ENCODE measurements at places on chromosomes 2 and 18. TPM values are rescaled to one million over a fixed set of nuclear protein-coding genes. Genes with fewer than 3 reads are reported as not detected.

DNA sequence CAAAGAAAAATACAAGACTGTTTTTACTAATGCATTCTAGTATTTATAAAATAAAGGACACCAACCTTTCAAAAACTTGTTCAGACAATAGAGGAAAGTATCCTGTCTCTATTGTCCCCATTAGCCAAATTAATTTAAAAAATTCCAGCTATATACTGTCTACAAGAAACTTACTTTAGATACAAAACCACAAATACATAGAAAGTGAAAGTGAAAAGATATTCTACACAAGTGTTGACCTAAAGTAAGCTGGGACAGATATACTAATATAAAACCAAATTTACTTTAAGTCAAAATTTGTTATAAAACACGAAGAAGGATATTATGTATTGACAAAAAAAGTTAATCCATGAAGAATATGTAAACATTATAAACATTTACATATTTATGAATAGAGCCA lies 893.3 kb upstream of the TMEFF2 start:
- no peaks in the 10 kb centered on the region for H3K36me3 ChIP-seq
- no peaks in the 10 kb centered on the region for H3K27me3 ChIP-seq
- H3K4me3 ChIP-seq, result no peak overlapping the region
- no peak for DNase-seq
- no peaks in the 10 kb centered on the region for H3K4me1 ChIP-seq

- no peaks in the 10 kb centered on the region for H3K27me3 ChIP-seq
- no peak overlapping the region for H3K27ac ChIP-seq
- H3K36me3 ChIP-seq, result no peaks in the 10 kb centered on the region
- no peak for DNase-seq
- no peak overlapping the region for H3K4me3 ChIP-seq
- H3K4me1 ChIP-seq, result no peaks in the 10 kb centered on the region
Observed at GRCh38 chr2:147500819-147501395, 343.9 kb upstream of the ACVR2A start.

The SERPINB7 gene
- total RNA-seq, result not detected

GRCh38 chr2:172974762-172975161 lies 100.9 kb upstream of the MAP3K20 start:
- H3K4me1 ChIP-seq, result no peaks in the 10 kb centered on the region
- DNase-seq, result no peak
- no peaks in the 10 kb centered on the region for H3K36me3 ChIP-seq
- no peak overlapping the region for H3K4me3 ChIP-seq
- H3K27ac ChIP-seq, result no peak overlapping the region

DNA sequence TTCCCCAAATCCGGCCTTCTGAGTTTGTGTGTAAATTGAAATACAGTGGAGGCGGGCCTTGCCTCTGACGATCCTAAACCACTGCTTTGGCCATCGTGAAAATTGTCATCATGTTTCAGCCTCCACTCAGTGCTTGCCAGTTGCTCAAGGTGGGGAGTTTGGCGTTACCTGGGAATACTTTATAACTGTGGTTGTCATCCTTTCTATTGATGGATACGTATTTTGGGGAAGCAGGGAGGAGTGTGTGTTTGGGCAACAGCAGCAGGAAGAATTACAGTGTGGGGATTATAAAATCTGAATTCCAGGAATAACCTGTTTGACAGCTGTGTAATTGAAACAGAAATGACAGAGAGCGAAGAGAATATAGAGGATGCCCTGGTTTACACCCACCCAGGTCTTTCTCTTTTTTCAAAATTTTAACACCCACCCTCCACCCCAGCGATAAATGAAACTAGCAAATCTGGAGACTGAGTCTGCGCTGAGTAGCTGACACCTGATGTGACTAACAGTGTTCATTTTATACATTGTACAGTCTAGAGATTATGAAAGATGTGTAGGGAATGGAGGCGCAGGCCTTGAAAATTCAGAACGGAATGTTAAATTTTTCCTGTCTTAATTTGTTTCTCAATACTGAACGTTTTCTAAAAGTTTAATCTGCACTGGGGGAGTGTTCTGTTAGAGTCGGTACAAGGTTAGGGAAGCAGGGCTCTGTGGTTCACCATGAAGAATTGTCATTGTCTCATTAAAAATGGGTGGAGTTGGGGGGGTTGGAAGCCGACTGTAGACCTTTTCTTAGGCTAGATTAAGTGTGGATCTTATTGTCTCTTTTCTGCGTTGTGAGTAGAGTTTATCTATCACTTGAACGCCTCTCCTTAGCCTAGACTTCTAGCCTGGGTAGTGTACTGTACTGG lies 1.6 kb downstream of the MAP4K4 start:
- H3K4me3 ChIP-seq, result peak overlapping the region; percentile 59
- DNase-seq, result no peak
- peak overlapping the region; percentile 79 for H3K27ac ChIP-seq
- H3K27me3 ChIP-seq, result no peaks in the 10 kb centered on the region
- no peaks in the 10 kb centered on the region for H3K4me1 ChIP-seq

DNA sequence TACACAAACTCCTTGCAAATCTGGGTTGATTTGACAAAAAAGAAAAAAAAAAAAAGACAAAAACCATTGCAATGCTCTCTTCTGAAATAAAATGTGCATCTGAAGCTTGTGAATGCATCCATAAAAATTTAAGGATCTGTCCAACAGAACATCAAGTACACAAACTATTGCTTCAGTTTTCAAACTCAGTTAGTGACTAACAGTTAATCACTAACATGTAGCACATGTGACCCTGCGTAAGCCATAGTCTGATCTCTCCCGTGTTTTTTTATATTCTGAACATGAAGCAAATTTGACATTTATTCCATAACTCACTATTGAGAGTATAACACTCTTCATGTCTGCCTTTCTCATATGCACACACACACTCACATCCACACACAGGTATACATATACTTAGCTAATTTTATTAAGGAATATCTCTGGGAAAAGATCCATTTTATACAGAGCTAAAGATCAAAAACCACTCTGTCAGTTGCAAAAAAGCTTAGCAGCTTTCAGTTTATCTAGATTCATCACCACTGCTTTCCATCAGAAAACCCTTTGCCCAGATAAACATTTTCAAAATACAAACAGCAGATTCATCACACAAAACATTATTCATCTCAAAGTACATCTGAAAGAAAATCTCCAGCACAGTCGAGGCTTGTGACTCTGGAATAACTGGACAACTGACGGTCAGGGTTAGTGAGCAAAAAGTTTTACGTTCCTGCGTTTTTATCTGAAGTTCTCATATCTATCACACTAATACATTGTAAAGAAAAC lies 1000.4 kb upstream of the ACVR2A start:
- no peak overlapping the region for H3K27ac ChIP-seq
- H3K27me3 ChIP-seq, result no peaks in the 10 kb centered on the region
- no peak overlapping the region for H3K4me3 ChIP-seq
- H3K4me1 ChIP-seq, result no peaks in the 10 kb centered on the region
- no peak for DNase-seq
- no peaks in the 10 kb centered on the region for H3K36me3 ChIP-seq

DNA sequence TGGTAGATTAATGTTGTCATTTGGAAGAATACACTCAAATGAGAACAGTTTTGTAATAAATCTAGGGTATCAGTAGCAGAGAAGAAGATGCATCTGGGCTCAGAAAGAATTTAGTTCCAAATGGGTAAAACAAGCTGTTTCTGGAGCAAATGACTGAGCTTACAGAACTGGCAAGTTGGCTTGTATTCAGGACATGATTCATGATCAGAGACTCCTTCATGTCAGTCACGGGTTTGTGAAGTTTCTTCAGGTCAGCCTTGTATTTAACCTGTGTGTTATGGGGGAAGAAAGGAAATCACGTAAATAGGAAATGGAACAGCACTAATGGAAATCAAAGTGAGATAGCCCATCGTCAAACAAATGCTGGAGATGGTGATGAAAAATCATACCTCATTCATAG lies 109.1 kb downstream of the RIF1 start:
- H3K4me1 ChIP-seq, result no peaks in the 10 kb centered on the region
- peaks cover 22% of the 10 kb centered on the region for H3K36me3 ChIP-seq
- H3K27me3 ChIP-seq, result no peaks in the 10 kb centered on the region
- H3K4me3 ChIP-seq, result no peak overlapping the region
- no peak overlapping the region for H3K27ac ChIP-seq

- H3K27me3 ChIP-seq, result no peaks in the 10 kb centered on the region
- no peak for DNase-seq
- no peaks in the 10 kb centered on the region for H3K4me1 ChIP-seq
- H3K36me3 ChIP-seq, result no peaks in the 10 kb centered on the region
- H3K27ac ChIP-seq, result no peak overlapping the region
Observed at GRCh38 chr2:235774153-235774870, 280.5 kb downstream of the AGAP1 start.

- no peaks in the 10 kb centered on the region for H3K4me1 ChIP-seq
- no peak overlapping the region for H3K27ac ChIP-seq
- H3K36me3 ChIP-seq, result no peaks in the 10 kb centered on the region
- H3K27me3 ChIP-seq, result no peaks in the 10 kb centered on the region
- no peak overlapping the region for H3K4me3 ChIP-seq
Observed at GRCh38 chr2:168155046-168155445, 92.3 kb downstream of the STK39 start.

DNA sequence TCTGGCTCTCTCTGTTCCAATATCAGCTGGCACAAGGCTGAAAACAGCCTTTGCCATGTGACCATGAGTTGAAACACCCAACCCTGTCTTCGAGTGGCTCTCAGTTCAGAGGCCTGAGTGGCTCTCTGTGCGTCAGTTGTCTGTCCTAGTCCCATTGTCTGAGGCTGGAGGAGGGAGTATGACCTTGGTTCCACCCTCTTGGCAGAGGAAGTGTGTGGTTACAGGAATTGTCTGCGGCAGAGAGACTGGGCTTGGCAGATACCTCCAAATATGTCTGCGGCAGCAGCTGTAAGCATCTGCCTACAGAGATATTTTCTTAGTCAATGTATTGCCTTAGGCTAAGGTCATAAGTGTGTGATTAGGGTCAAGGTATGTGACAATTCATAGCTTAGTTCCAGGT lies 32.6 kb downstream of the CNGA3 start:
- H3K4me3 ChIP-seq, result no peak overlapping the region
- H3K27me3 ChIP-seq, result no peaks in the 10 kb centered on the region
- peaks cover 15% of the 10 kb centered on the region for H3K4me1 ChIP-seq
- peak overlapping the region; percentile 18 for H3K27ac ChIP-seq
- peak; percentile 64 for DNase-seq
- no peaks in the 10 kb centered on the region for H3K36me3 ChIP-seq

DNA sequence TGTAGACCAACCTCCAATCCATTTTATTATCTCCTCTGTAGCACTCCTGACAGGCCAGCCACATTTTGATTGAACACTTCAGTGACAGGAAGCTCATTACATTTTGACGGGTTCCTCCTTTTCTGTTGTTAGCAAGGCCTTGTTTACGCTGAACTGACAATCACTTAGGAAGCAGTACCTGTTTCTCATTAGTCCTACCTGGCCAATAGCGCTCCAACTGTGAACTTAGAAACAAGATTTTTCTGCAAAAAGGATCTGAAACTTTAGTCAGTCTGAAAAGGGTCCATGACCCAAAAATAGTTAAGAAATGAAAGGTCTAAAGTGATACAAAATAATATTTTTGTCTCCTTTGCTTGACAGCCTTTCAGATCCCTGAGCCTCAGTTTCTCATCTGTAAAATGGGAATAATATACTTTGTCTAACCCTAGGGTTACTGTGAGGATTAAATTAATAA lies 119.6 kb upstream of the MSTN start:
- H3K4me3 ChIP-seq, result peak overlapping the region; percentile 76
- no peaks in the 10 kb centered on the region for H3K36me3 ChIP-seq
- no peaks in the 10 kb centered on the region for H3K27me3 ChIP-seq
- peak overlapping the region; percentile 95 for H3K27ac ChIP-seq
- H3K4me1 ChIP-seq, result peaks cover 36% of the 10 kb centered on the region

DNA sequence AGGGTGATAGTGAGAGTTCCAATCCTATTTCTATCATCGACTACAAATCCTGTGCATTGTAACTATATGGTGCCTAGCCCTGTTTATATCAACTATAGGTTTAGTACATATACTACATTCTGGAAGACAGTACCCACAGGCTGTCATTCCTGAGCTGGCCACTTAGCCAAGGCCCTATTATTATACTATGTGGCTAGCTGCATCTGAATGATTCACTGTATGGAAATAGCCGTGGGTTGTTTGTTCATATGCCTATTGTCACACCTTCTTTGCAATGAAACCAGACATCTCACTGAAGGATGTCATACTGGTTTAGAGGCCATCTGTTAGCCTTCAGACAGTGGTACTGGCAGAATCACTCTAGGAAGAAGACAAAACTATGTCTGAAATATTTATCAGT lies 62.3 kb upstream of the FSIP2 start:
- H3K27me3 ChIP-seq, result no peaks in the 10 kb centered on the region
- no peaks in the 10 kb centered on the region for H3K4me1 ChIP-seq
- H3K36me3 ChIP-seq, result no peaks in the 10 kb centered on the region
- no peak overlapping the region for H3K4me3 ChIP-seq
- DNase-seq, result no peak

The CYTIP gene
- total RNA-seq, result 3.3 TPM

- H3K27me3 ChIP-seq, result no peaks in the 10 kb centered on the region
- H3K4me3 ChIP-seq, result no peak overlapping the region
- DNase-seq, result no peak
- no peak overlapping the region for H3K27ac ChIP-seq
Observed at GRCh38 chr18:9290156-9290555, 44.4 kb upstream of the TWSG1 start.

The GCA gene
- total RNA-seq, result 14.3 TPM

GRCh38 chr2:101829429-101829828 lies 131.9 kb downstream of the MAP4K4 start:
- no peaks in the 10 kb centered on the region for H3K4me1 ChIP-seq
- peak overlapping the region; percentile 75 for H3K27ac ChIP-seq
- peaks cover 5% of the 10 kb centered on the region for H3K36me3 ChIP-seq
- no peak for DNase-seq

The SMAD2 gene
- 54.8 TPM for total RNA-seq

DNA sequence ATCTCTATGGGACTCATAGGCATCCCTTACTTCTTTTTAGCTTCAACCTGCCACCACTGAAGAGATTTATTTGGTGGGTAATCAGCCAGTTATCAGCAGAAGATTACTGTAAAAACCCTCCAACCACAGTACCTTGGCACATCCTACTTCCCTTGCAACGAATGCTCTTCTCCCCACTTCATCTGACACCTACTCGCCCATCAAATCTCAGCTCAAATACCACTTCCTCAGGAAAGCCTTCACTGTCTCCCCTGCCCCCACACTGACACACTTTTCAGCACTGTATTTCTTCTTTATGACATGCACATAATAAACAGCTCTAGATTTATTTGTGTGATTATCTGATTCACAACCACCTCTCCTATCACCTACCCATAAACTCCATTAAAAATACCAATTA lies 3.1 kb downstream of the KDSR start:
- peaks cover 24% of the 10 kb centered on the region for H3K4me1 ChIP-seq
- no peak overlapping the region for H3K27ac ChIP-seq
- H3K36me3 ChIP-seq, result peaks cover 35% of the 10 kb centered on the region
- no peak overlapping the region for H3K4me3 ChIP-seq
- no peaks in the 10 kb centered on the region for H3K27me3 ChIP-seq
- no peak for DNase-seq

GRCh38 chr18:23230686-23231085 lies 95.4 kb downstream of the CABLES1 start:
- peaks cover 59% of the 10 kb centered on the region for H3K4me1 ChIP-seq
- DNase-seq, result peak; percentile 87
- H3K27me3 ChIP-seq, result no peaks in the 10 kb centered on the region
- H3K36me3 ChIP-seq, result no peaks in the 10 kb centered on the region
- H3K27ac ChIP-seq, result peak overlapping the region; percentile 82

GRCh38 chr2:152054593-152054992 lies 44.3 kb downstream of the CACNB4 start:
- no peaks in the 10 kb centered on the region for H3K27me3 ChIP-seq
- H3K36me3 ChIP-seq, result no peaks in the 10 kb centered on the region
- H3K27ac ChIP-seq, result no peak overlapping the region
- H3K4me3 ChIP-seq, result no peak overlapping the region
- no peaks in the 10 kb centered on the region for H3K4me1 ChIP-seq

The CFAP53 gene
- not detected for total RNA-seq

The SCG2 gene
- 1.8 TPM for total RNA-seq

The CHST9 gene
- 0.90 TPM for total RNA-seq

The CTAGE1 gene
- not detected for total RNA-seq

The EEF1B2 gene
- total RNA-seq, result 254 TPM

The DUSP19 gene
- total RNA-seq, result 15.3 TPM

The ATP8B1 gene
- total RNA-seq, result 13.0 TPM
